Motor neuron (in vitro differentiated cells): ENCODE measurements at places on chromosomes 7 and 10. TPM values are rescaled to one million over a fixed set of nuclear protein-coding genes. Genes with fewer than 3 reads are reported as not detected.

GPR26 gene
- 0.04 and 0.66 TPM in 2 replicates for total RNA-seq

GIMAP1 gene
- total RNA-seq = 0.59 TPM in 1 of 2 replicates, not detected in the other

PTN gene
- total RNA-seq = 0.31 TPM in 1 of 2 replicates, not detected in the other

SPDYE6 gene
- 0.36 and 0.38 TPM in 2 replicates for total RNA-seq

GDF2 gene
- total RNA-seq = 0.27 TPM in 1 of 2 replicates, not detected in the other

NCF1 gene
- 0.83 and 1.6 TPM in 2 replicates for total RNA-seq

GLI3 gene
- total RNA-seq = 0.38 and 1.1 TPM in 2 replicates

HTR5A gene
- 0.41 TPM in 1 of 2 replicates, not detected in the other for total RNA-seq

HTR7 gene
- total RNA-seq = 0.24 and 0.29 TPM in 2 replicates

NEBL gene
- total RNA-seq = 15.9 and 20.6 TPM in 2 replicates

MMD2 gene
- total RNA-seq = 0.09 TPM in 1 of 2 replicates, not detected in the other

CDH23 gene
- 81.3 and 88.4 TPM in 2 replicates for total RNA-seq

C7orf57 gene
- total RNA-seq = 9.1 TPM in 2 replicates

GRID1 gene
- total RNA-seq = 9.6 and 10.7 TPM in 2 replicates
